ENCODE measurements at places on chromosomes 4 and X. TPM values are rescaled to one million over a fixed set of nuclear protein-coding genes. Genes with fewer than 3 reads are reported as not detected.

The GRIPAP1 gene
- 34.1 TPM for polyA plus RNA-seq

The CENPVL2 gene
- polyA plus RNA-seq = not detected

The NDUFC1 gene
- polyA plus RNA-seq = 213 TPM

The FAM9C gene
- not detected for polyA plus RNA-seq

The USP51 gene
- 0.66 TPM for polyA plus RNA-seq

The SLC10A4 gene
- 0.10 TPM for polyA plus RNA-seq

The FAM184B gene
- polyA plus RNA-seq = 0.01 TPM

- no peaks in the 10 kb centered on the region for H3K27me3 ChIP-seq
Measured at GRCh38 chr4:30867427-30867826, 147.3 kb downstream of the PCDH7 start.

DNA sequence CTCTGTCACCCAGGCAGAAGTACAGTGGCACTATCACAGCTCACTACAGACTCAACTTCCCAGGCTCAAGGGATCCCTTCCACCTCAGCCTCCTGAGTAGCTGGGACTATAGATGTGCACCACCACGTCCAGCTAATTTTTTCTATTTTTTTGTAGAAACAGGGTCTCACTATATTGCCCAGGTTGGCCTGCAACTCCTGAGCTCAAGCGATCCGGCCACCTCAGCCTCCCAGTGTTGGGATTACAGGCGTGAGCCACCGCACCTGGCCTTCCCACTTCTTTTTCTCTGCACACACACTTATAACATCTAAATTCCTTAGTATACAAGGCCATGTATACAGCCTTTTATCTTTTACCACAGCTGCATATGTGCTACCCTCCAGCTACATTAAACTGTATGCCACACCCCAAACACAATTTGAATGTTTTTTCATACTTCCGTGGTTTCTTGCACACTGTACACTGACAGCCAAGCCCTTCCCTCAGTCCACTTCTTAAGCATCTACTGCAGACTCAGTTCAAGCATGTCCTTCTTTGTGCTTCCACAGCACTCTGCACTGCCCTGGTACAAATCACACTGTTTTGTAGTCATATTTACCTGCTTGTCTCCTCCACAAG lies 6.5 kb downstream of the SLC7A3 start:
- H3K4me3 ChIP-seq = no peak overlapping the region
- H3K36me3 ChIP-seq = no peaks in the 10 kb centered on the region

DNA sequence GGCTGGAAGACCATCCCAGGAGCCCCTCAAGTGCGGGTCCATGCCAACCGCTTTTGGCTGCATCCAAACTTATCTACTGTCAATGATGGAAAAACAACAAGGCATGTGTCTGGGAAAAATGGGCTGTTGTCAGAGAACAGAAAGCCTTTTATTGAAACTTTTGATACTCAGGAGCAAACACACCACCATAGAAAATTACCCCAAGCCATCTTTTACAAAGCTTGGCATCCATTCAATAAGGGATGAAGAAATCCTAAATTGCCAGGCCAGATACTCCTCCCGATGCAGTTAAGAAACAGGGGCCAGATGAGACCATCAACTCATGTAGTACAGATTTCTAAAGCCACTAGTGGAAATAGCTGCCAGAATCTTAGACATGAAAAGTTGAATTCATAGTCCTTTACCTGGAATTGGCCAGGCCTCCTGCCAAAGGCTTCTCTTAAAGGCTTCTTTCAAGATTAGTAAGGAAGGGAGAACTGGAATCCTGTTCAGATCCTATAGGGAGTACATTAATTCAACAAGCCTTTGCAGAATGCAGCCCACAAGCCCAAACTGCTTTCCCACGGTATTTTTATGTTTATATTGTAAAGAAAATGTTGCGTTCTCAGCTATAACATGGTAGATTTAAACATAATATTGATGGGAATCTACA lies 145.4 kb upstream of the MAP3K15 start:
- H3K36me3 ChIP-seq = no peaks in the 10 kb centered on the region
- no peaks in the 10 kb centered on the region for H3K27me3 ChIP-seq
- H3K4me1 ChIP-seq = no peaks in the 10 kb centered on the region
- no peak overlapping the region for H3K27ac ChIP-seq
- no peak overlapping the region for H3K4me3 ChIP-seq

DNA sequence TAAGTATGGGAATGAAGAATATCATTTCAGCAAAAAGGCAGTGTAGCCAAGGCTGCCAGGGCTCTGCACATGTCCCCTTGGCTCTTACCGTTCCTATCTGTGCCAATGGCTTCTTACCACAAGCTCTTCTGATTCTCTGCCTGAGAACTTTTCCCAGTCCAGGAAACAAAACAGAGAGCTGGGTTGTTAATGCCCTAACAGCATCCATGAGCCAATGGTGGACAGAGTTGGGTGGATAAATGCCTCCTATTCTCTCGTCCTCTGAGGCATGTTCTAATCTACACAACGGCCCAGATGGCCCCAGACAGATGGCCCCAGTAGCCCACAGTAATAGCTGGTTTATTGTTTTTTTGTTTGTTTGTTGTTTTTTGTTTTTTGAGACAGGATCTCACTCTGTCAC lies 28.0 kb downstream of the SCD5 start:
- no peak overlapping the region for H3K27ac ChIP-seq
- no peaks in the 10 kb centered on the region for H3K27me3 ChIP-seq
- no peak for DNase-seq
- no peak overlapping the region for H3K4me3 ChIP-seq
- no peaks in the 10 kb centered on the region for H3K36me3 ChIP-seq
- peaks cover 7% of the 10 kb centered on the region for H3K4me1 ChIP-seq

GRCh38 chr4:24230955-24231354 lies 341.1 kb upstream of the PPARGC1A start:
- no peaks in the 10 kb centered on the region for H3K4me1 ChIP-seq
- H3K4me3 ChIP-seq = no peak overlapping the region
- H3K27ac ChIP-seq = no peak overlapping the region
- no peaks in the 10 kb centered on the region for H3K36me3 ChIP-seq
- H3K27me3 ChIP-seq = no peaks in the 10 kb centered on the region

- no peaks in the 10 kb centered on the region for H3K27me3 ChIP-seq
- H3K4me1 ChIP-seq = no peaks in the 10 kb centered on the region
- DNase-seq = peak; percentile 78
- H3K27ac ChIP-seq = peak overlapping the region; percentile 28
- no peaks in the 10 kb centered on the region for H3K36me3 ChIP-seq
- peak overlapping the region; percentile 33 for H3K4me3 ChIP-seq
Measured at GRCh38 chr4:79492148-79492547, 84.1 kb upstream of the GK2 start.

GRCh38 chr4:129350834-129351721 lies 255.1 kb downstream of the C4orf33 start:
- no peaks in the 10 kb centered on the region for H3K27me3 ChIP-seq
- no peaks in the 10 kb centered on the region for H3K4me1 ChIP-seq
- no peak overlapping the region for H3K27ac ChIP-seq
- no peak overlapping the region for H3K4me3 ChIP-seq

DNA sequence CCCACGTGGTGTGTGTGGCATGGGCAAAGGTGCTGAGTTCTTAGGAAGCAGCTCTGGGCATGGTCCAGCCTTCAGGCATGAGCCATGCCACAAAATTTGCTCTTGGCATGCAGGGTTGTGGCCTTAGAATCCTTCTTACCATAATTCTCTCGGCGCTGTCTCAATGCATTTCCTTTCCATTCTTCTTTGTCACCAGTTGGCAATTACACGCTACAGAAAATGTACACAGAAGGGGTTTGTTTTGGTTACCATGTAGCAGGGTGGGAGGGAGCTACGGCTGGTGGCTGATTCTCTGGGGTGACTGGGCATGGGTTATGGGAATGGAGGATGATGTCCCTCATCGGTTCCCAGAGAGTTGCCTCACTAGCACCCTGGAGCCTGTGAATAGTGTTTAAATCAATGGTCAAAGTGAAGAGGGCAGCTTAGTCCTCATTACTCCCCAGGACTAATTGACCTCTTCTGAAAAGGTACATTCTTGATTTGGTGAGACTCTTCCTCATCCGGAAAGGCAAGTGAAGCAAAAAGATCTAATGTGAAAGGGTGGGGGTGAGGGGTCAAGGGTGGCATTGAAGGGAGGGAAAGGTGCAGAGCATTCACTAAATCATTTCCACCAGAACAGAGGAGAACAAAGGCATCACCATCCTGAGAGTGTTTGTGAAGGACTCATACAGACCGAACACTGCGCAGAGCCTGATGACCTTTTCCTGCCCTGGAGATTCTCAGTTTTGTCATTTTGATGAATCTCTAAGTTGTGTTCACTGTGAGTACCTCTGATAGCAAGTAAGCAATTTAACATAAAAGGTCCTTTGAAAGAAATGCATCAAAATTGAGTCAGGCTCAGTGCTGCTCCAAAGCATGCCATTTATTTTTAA lies 199.8 kb upstream of the SFRP2 start:
- H3K27me3 ChIP-seq = no peaks in the 10 kb centered on the region
- H3K4me3 ChIP-seq = no peak overlapping the region
- no peaks in the 10 kb centered on the region for H3K4me1 ChIP-seq
- DNase-seq = no peak
- H3K27ac ChIP-seq = no peak overlapping the region

GRCh38 chr4:53489279-53489889 lies 101.9 kb downstream of the LNX1 start:
- no peak for DNase-seq
- H3K36me3 ChIP-seq = no peaks in the 10 kb centered on the region
- peaks cover 8% of the 10 kb centered on the region for H3K4me1 ChIP-seq
- H3K27me3 ChIP-seq = peaks cover 5% of the 10 kb centered on the region

DNA sequence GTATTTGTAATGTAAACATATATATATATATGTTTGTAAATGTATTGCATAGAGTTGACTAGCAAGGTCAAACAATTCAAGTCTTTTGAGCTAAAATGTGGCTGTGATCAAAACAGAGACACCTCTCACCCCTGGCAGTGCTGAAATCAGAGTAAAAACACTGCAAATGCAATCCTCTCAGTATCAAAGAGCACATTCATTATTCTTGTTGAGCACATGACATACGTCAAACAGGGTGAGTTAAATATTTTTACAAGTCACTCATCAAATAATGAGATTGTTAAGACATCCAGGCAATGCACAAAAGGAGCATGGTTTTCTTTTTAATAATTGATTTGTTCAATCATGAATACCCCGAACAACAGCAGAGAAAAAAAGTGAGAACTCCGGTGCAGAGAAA lies 114.1 kb upstream of the KCNIP4 start:
- no peaks in the 10 kb centered on the region for H3K27me3 ChIP-seq
- no peak for DNase-seq
- H3K27ac ChIP-seq = no peak overlapping the region
- no peak overlapping the region for H3K4me3 ChIP-seq
- H3K4me1 ChIP-seq = no peaks in the 10 kb centered on the region
- H3K36me3 ChIP-seq = no peaks in the 10 kb centered on the region

- no peaks in the 10 kb centered on the region for H3K4me1 ChIP-seq
- no peak for DNase-seq
- H3K27me3 ChIP-seq = no peaks in the 10 kb centered on the region
- H3K27ac ChIP-seq = no peak overlapping the region
- H3K4me3 ChIP-seq = no peak overlapping the region
Measured at GRCh38 chr4:78410676-78411075, 140.9 kb upstream of the ANXA3 start.
